NCI-H1417 treated with DMSO at 0.1 percent for 48 hours (cell line): ENCODE measurements at places on chromosomes 1 and 21.

GRCh38 chr1:97252076-97252475 lies 530.5 kb downstream of the PTBP2 start:
- no peak for DNase-seq

- no peak for DNase-seq
Observed at GRCh38 chr1:41880261-41880660, 38.5 kb downstream of the HIVEP3 start.

GRCh38 chr1:152148981-152149380 lies 10.0 kb downstream of the RPTN start:
- DNase-seq, result no peak

DNA sequence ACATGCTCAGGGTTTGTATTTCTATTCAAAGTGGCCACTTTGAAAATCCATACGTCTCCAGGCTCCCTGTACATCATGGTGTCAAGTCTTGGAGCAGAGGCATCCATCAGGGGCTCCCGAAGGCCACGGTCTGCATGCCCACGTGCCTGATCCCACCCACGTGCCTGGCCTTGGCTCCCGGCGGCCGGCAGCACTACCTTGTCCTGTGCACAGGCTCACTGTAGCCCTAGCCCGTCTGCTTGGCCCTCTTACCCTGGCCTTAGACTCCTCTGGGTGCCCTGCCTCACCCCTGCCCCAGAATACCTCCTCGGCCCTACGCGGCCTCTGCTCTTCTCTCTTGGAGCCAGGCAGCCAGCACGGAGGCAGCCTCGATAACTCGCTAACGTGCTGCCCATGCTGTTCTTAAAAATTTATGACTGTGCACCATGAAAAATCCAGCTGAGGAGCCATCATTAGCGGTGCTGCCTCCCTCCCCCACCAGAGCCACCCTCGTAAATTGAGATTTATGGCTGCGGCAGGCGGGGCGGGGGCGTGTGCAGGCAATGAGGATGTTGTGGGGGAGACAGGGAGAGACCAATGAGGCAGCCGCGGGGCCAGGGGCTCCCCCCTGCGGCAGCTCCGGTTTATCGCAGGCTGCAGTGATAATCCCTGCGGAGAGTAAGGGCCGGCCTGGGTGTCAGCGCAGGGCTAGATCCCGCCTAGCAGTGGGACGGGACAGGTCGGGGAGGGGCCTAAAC lies 24.6 kb downstream of the DMAP1 start:
- no peak for DNase-seq

- DNase-seq, result no peak
Observed at GRCh38 chr1:110272045-110272444, 61.9 kb downstream of the KCNC4 start.

- DNase-seq, result no peak
Observed at GRCh38 chr1:26553942-26554682, 24.6 kb downstream of the RPS6KA1 start.

GRCh38 chr1:247111700-247112478 lies 7.7 kb upstream of the ZNF669 start:
- no peak for DNase-seq

DNA sequence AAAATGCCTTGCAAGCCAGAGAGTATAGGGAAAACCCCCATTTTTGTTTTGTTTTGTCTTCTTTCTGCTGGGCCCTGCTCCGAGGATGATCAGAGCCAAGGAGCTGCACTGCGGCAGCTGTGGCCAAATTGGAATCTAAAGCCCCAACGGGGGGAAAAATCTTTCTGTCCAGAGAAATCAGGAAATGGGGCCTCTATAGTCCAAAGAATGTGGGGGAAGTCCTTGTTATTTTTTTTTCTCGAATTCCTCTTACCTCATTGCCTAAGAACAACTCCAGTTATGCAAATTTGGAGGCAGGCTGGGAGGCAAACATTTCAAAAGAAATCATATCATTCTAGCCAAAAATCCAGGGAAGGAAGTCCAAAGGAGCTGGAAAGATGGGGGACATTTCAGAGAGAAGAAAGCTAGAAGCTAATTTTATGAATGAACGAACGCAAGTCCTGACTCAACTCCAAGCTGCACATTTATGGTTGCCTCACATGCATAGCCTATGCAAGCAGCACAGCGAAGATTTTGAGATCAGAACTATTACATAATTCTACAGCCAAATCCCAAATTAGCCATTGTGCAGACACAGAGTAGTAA lies 263.2 kb downstream of the KCTD3 start:
- no peak for DNase-seq

- DNase-seq, result no peak
Observed at GRCh38 chr1:183804387-183804786, 533 bp upstream of the RGL1 start.

- no peak for DNase-seq
Observed at GRCh38 chr1:54157401-54157800, 4.6 kb upstream of the CDCP2 start.

GRCh38 chr1:33348194-33348593 lies 27.3 kb upstream of the A3GALT2 start:
- DNase-seq, result no peak

- no peak for DNase-seq
Observed at GRCh38 chr1:247864644-247865043, 7.7 kb downstream of the TRIM58 start.

GRCh38 chr1:202007805-202008489 lies 2.4 kb upstream of the ELF3 start:
- no peak for DNase-seq

GRCh38 chr21:20997636-20998455 lies at the start of gene NCAM2:
Gene NCAM2, plus strand, starts transcription at chr21:20998409.
- DNase-seq, result no peak

DNA sequence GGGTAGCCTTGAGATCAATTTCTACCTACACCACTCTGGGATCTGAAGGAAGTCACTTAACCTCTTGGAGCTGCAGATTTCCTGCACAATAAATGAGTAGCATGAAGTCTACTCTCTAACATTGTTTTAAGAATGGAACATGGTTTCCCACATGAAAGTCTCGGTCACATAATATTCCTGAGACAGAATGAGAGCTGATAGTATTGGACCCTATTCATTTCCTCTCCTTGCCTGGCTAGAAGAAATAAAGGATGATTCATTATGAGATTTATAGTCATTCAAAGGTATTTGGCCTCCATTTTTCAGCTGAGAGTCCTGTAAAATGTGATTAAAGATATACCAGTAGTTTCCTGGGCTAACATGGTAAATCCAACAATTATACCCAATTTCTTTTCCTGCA lies 56.7 kb downstream of the ARHGAP29 start:
- DNase-seq, result no peak

DNA sequence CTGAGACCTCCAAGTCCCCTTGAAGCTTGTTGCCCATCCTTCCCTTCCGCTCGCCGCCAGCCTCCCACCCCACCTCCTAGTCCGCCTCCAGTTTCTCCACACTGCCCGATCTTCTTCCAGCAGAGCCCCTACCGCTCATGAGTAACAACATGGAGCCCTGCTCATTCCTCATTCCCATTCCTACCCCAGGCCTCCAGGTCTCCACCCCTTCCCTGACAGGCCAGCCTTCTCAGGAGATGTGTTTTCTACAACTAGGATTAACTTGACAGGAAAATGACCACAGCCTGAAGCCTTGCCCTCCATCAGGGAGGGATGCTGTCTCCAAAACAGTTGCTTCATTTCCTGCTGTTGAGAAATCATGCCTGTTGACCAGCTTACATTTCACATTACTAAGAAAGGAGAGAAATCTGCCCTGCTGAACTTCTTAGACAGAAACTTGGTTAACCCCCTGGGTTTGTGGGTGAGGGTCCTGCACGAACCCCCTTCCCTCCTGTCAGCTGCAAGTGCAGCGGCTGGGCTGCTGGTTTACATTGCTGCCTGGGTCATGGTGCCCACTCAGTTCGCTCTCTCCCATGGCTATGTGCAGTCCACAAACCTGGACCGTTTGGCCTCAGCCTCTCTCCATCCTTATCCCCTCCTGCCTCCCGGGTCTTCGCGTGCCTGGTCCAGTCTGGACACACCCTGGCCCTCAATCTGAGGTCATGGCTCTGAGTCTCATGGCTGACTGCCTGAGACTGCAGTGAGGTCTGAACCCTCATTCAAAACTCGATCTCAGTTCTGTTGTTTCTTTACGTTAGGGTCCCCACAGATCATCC lies 16.1 kb upstream of the CHI3L1 start:
- DNase-seq, result no peak

- DNase-seq, result no peak
Observed at GRCh38 chr1:209354840-209355165, 228.7 kb upstream of the CAMK1G start.

- DNase-seq, result no peak
Observed at GRCh38 chr1:205849619-205850355, at the start of gene PM20D1. Gene PM20D1, minus strand, starts transcription at chr1:205850132. Its CDS starts 60 bp downstream, at chr1:205850072.

DNA sequence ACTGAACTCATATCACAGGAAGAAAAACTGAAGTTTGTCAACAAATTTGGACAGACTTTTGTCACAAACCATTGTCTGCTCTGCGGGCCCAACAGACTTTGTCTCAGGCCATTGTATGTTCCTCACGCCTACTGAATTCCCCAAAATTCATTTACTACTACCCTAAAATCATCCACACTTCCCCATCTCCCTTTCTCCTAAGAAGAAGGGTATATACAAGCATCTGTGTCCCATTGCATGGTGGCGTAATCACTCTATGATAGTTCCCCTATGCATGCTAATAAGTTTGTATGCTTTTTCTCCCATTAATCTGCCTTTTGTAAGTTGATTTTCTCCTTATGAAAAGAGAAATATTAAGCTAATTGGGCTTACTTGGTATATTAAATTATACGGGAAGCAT lies 54.9 kb upstream of the ATF3 start:
- DNase-seq, result no peak

DNA sequence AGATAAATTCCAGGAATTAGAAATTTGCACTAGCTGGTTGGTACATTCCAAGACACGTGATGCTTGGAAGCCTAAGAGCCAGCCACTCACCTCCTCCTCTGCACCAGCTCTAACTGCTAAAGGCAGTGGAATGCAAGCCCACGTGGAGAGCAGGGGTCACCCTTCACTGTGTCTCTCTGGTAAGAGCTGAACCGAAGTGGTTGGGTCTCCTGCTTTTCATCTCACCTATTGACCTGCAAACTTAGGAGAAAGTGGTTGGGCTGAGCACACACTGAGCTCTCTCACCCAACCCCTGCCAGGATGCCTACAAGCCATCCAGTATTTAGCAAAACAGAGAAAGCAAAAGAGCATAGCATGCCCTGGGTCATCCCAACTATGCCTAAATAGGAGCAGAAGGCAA lies 19.3 kb downstream of the HAO2 start:
- DNase-seq, result no peak

- no peak for DNase-seq
Observed at GRCh38 chr1:42936309-42937078, 22.2 kb downstream of the SLC2A1 start.

- no peak for DNase-seq
Observed at GRCh38 chr1:31910933-31911332, 27.2 kb downstream of the PTP4A2 start.

DNA sequence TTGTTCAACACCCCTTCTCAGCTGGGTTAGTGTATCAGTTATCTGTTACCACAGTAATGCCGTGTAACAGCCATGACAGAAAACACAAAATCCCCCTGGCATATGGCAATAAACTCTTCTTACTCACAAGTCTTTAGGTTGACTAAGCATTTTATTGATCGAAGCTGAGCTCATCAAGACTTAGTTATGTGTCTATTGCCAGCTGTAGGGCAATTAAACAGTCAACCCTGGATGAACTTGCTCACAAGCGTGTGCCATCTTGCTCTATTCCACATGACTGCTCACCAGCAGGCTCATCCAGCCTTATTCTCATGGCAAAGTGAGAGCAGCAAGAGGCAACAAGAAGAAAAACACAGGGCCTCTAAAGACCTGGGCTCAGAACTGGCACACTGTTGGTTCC lies 333.8 kb upstream of the PTBP2 start:
- no peak for DNase-seq

GRCh38 chr1:163069142-163069541 lies at the start of gene RGS4:
Gene RGS4, plus strand, starts transcription at chr1:163069361. Its CDS starts 124 bp downstream, at chr1:163069485.
- DNase-seq, result no peak

GRCh38 chr1:55836086-55836485 lies 620.9 kb upstream of the USP24 start:
- DNase-seq, result no peak

GRCh38 chr1:78070758-78071157 lies 25.0 kb downstream of the GIPC2 start:
- DNase-seq, result no peak

DNA sequence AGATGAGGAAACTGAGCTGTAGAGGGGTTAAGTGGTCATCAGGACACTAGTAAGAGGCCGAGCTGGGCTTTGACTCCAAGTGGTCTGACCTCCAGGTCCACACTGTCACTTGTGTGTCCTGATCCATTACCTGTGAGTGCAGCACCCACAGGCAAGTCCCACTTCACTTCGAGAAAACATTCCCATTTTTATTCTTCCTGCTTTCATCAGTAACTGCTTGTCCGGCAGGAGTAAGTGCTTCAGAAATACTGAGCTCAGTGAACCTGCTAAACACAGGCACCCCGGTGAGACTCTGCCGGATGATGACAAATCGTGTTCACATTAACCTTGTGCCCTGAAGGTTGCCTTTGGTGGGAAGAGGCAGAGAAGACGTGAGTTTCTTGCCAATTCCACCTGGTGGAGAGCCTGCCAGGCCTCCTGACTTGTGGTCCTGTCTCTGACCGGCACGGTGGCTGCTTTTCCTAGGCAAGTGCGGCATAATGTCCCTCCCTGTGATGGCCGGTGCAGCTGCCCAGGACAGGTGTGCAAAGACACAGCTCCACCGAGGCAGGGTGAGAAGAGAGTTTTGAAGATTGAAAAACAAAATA lies 29.4 kb downstream of the ZBTB18 start:
- no peak for DNase-seq

- DNase-seq, result no peak
Observed at GRCh38 chr1:75725861-75726361, 1.4 kb downstream of the ACADM start.

DNA sequence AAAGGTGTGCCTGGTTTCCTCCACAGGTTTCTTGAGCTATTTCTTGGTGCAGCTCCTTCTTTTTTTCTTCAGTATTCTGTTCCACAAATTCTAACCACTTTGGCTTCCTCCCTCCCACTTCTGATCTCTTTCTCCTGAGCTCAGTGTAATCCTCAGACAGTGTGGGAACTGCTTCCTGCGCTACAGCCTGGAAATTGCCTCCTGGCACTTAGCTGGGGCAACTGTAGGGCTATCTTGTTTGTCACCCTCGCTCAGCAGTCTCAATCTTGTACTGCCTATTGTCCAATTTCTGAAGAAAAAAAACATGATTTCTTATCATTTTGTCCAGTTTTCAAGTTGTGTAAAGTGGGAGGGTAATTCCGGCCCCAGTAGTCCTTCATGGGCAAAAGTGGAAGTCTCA lies 24.0 kb upstream of the GALNT2 start:
- no peak for DNase-seq

DNA sequence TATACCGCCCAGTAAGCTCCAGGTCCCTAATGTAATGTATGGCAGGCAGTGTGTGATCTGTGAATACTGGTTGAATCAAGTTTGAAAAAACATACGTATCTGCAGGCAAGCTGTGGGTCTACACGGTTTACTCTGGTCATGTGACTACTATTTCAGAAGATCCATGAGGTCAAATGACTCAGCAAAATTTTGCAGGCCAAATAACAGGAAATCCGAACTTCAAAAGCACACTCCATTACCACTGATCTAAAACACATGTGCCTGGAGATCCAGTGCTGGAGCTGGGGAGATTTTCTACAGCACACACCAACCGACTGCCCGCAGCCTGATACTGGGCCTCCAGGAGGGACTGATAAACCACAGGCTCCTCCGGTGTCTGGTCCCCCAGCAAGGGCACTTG lies 64.5 kb upstream of the SLC44A3 start:
- no peak for DNase-seq
